ENCODE measurements at places on chromosomes 2 and 18.
A peak's percentile ranks its signal among the peaks of the same experiment; 100 is the strongest.

DNA sequence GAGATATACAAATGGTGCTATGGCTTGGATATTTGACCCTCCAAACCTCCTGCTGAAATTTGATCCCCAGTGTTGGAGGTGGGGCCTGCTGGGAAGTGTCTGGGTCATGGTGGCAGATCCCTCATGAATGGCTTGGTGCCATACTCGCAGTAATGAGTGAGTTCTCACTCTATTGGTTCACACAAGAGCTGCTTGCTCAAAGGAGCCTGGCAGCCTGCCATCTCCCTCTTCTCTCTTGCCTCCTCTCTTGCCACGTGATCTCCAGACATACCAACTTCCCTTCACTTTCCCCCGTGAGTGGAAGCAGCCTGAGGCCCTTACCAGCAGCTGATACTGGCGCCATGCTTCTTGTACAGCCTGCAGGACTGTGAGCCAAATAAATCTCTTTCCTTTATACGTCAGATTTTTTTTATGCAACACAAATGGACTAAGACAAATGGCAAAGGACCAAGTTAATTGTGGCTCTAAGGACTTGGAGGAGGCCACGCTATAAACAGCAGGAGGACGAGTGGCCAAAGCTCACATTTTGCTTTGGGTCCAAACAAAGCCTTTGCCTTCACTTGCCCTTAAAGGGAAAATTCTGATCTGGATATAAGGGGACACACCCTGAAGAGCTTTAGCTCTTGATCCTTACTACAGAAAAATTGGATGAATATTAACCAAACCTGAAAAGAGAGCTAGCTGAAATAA lies 214.7 kb downstream of the SS18 start:
- DNase-seq, result no peak

DNA sequence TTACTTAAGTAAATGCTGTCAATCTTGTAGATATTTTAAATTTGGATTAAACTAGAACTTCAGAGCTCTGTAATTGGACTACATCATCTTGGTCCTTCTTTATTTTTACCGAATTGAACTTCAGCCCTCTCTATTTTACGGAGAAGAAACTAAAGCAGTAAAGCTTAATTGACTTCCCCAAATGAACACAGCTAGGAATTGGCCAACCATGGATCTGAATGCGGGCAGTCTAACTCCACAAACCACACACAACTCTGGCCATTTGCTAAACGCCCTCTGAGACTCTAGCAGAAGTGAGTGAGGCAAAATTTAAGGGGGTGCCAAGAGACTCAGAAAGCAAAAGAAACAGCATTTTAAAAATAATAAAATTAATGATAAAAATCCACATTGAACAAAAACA lies 86.3 kb upstream of the KCTD1 start:
- no peak for DNase-seq

GRCh38 chr18:45227001-45227742 lies 388.1 kb upstream of the SLC14A2 start:
- DNase-seq, result no peak

- no peak for DNase-seq
These were observed 18.3 kb upstream of the TNS1 start for GRCh38 chr2:218020966-218021535.

DNA sequence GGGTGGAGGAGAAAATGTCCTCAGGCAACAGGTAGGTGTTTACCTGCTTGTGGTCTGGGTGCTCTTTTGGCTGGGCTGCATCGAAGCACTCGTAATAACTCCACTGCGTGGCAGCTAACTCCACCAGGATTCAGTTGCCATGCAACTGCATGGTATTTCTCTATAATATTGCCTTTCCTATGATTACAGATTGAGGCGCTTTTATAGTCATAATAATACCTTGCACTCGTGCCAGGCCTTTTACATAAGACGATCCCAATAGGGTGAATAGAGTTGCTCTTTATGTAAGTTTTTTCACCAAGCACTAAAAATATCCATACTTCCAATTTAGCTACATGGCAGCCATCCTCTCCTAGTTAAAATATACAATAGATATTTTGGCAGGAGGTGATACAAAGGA lies 19.7 kb upstream of the NYAP2 start:
- no peak for DNase-seq

DNA sequence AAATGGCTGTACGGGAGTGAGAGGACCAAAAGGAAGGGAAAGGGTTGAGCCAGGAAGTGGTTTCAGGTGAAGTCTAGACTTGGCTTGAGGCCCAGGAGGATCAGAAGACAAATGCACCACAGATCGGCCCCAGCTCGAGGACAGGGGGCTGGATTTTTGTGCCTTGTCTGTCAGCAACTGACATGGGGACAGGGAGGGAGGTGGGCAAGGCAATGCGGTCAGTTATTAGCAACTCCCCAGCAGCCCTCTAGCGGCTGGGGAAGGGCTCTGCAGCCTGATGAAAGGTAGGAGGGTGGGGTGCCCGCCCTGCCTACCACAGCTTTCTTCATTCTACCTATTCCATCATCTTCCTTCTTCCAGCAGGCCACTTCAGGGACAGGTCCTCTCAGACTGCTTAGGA lies 50.0 kb downstream of the CPO start:
- no peak for DNase-seq

DNA sequence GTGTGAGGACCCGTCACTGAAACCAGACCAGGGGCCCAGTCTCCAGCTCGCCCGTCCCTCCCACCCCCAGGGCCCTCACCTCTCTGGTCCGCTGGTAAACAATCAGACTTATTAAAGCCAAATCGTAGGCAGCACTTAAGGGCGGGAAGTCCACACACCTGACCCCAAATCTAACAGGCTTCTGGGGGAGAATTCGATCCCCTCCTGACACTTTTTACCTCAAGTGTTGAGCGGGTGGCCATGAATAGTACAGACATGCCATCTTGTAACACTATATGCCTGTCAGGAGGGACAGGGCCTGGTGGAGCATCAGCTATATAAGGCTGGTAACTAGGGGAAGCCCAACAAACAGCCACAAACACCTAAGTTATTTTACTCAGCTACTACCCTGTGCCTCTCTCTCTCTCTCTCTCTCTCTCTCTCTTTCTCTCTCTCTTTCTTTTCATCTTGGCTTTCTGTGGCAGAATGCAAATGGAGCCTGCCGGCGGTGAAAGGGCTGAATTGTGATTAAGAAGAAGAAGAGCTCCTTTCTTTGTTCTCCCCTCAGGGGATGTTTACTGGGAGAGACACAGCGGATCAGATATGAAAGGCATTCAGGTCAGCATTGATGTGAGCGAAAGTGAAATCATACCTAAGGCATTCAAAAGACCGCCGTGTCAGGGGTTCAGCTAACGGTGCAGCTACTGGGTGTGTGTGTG lies 9.5 kb downstream of the ZEB2 start:
- no peak for DNase-seq

- no peak for DNase-seq
These were observed 53.2 kb downstream of the PHLPP1 start for GRCh38 chr18:62768558-62768943.

- peak; percentile 73 for DNase-seq
These were observed 41.9 kb upstream of the PTMA start for GRCh38 chr2:231666171-231667095.

DNA sequence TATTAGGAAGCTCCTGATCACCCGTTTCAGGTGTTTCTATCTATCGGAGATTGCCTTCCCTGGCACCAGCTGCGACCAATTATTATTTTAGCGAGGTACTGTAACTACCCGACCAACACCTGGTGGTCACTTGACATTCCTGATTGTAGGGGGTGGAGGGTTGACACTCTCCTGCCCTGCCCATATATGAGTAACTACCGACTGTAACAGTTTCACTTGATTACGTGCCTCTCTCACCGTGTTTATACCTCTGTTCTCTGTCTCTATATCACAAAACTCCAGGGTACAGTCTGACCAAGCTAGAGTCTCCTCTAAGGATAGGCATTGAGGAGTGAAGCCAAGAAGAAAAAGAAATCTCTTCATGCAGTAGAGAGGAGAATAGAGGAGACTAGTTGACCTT lies 268.0 kb upstream of the LRATD1 start:
- no peak for DNase-seq

- no peak for DNase-seq
These were observed 104.2 kb downstream of the ASAP2 start for GRCh38 chr2:9310798-9311197.
